Stimulated activated CD4-positive, alpha-beta T cell treated with anti-CD3 and anti-CD28 coated beads, Interleukin-2, amount 100 ng/mL, for 24 hours (primary cell): ENCODE measurements at places on chromosomes 2 and 18.

GRCh38 chr2:143420313-143420712 is 291.1 kb downstream of the ARHGAP15 start:
- DNase-seq = no peak

DNA sequence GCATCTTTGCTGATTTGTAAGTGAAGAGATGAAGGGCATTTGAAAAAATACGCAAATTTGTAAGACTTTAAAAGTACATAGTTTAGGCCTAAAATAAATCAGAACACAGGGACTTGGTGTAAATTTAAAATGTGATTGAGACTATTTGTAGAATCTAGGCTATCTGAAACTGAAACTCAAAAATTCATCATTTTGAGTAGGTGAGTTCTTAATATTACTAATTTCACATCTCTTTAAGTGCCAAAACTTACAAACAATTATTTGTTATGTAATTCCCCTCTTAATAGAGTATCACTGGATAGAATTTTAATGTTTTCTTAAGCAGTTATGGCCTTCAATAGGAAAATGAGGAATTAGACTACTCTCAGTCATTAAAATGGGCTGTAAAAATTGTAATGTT is 14.0 kb upstream of the HRH4 start:
- DNase-seq = no peak

DNA sequence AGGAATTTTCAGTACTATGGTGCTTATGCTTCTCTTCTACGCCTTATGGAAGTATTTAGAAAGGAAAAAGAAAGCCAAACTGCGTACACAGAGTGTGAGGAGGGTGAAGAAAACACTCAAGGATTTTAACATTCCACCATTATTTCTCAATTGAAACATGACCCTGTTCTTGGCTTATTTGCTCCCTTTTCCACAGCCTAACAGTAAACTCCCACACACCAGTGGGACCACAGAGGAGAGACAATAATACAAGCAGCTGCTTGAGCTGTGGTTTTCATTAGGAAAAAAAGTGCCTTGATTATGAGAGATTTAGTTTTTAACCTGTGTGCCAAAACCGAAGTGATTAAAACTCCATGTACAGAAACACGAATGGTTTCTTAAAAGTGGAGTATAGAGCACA is 134.3 kb downstream of the MEP1B start:
- DNase-seq = no peak

DNA sequence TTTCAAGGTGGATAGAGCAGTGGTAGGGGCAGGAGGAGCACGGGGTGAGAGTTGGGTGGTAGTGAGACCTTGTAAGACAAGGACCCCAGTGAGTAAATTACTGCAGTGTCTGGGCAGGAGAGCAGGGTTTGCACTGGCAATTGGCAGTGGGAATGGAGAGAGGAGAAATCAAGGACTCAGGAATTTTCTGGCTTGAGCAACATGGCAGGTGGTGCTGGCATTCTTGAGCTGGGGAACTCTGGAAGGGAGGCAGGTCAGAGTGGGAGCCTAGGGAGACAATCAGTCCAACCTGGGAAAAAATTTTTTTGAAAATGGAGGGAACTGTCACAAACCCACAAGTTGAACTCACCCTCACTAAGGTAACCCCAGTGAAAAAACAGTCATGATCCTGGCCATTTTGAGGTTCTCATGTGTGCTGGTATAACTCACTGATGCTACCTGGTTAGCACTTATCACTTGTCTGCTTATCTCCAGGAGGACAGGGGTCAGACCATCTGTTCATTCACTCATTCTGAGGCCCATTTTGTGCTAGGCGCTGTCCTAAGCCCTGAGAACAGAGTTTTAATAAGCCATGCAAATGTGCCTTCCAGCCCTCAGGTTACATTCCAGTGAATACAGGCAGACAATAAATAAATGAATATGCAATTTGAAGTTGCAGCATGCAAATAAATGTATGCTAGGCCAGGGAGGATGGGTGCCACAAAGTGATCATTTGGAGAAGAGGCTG is 92.2 kb upstream of the SEC11C start:
- DNase-seq = no peak

GRCh38 chr18:10847408-10847790 is 302.0 kb downstream of the PIEZO2 start:
- no peak for DNase-seq

DNA sequence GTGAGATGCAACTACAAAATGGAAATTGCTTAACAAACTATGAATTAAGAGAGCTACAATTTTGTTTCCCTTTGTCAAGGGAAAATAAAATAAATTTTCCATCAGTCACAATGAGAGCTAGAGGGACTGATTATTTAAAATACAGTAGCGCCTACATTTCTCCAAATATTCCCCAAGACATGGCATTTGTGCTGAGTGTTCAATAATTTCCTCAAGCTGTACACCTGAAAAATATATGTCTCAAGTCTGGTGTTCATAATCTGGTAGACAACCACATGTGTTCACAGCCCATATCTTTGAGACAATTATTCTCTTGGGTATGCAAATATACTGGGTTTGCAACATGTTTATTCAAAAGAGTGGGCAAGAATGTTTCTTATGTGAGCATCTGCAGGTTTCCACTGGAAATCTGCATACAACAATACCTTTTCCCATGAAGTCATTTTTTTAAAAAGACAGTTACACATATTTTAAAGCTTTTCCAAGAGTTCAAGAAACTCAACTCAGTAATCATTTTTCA is 240.1 kb upstream of the VRK2 start:
- no peak for DNase-seq

DNA sequence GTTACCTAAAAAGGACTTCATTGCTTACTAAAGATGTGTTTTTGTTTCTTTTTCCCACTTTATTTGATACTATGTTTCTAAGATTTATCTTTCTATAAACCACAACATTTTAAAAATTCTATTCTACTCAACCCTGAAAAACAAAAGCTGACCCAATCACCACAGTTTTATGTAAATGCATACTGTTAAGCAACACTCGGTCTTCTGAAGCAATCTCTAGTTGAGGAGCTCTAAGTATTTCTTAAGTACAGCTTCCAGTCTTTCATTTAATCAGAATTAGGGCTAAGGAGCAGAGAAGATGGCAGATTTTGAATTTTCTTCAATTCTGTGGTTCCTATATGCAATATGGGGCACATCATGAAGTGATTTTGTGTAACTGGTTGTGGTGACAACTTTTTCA is 72.2 kb upstream of the SLC4A10 start:
- no peak for DNase-seq

DNA sequence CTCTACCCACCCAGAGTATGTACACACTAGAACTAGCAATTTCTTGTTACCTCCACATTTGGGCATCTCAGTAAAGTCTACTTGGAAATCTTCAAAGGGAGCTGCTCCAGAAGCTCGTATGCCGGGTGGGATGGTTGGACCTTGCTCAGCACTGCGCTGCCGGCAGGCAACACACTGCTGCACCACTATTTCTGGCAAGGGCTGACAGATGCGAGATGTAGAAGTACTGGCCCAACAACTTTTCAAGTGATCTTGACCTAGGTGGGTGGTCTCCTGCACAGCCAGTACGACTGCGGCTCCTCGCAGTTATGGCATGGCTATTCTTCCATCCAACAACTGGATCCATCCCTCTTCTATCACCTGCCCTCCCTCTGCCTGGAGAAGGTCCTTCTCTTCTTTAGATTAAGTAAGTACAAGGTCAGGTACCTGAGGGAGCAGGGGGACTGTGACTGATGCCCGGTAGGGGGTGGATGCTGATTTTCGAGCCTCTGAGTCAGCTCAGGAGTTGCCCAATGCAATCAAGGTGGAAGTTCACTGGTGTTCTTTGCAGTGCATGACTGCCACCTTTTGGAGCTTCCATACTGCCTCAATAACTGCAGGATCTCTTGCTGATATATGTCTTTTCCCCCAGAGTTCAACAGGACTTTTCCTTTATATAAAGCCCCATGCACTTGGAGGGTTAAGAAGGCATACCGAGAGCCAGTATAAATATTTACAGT is 100.4 kb upstream of the SLC1A4 start:
- DNase-seq = no peak

- DNase-seq = no peak
Observed at GRCh38 chr2:25071966-25072365, 30.1 kb downstream of the EFR3B start.

DNA sequence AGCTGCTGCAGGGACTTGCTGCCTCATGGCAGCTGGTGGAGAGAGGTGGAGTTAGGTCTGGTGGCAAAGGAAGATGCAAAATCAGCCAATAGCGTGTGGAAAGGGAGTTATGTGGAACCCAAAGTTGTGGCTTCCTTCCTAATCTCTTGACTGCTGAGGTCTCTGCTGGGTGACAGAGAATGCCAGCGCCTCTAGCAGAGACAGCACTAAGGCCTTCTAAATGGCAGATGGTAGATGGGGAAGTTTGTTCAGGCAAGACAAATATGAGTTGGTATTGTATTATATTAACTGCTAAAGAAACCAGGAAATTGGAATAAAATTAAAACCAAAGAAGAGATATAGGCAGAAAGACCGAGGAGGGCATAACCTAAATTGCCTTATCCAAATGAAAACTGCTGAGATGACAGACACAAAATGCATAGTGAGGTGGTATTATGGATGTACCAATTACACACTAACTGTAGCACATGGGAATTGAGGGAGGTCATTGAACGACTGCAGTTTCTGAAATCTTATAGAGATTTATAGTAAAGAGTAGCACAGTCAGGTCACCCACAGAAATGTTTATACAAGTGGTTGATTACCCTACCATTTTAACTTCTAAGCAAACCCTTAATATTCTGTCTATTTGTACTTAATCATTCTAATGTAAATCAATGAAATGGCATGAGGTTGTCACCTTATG is 246.6 kb upstream of the SESTD1 start:
- DNase-seq = no peak

DNA sequence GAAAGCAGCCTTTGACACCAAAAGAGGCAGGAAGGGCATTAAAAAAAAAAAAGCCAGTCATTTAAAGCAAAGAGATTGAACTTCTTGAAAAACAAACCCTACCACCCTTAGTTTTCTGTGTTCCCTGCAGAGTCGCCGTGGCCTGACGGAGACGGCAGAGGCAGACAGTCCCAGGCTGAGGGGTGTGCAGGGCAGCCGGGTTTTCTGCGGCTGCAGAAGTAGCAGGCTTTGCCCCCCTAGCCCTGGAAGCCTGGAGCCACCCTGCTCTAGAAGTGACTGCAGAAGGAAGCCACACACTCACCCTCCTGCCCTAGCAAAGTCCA is 2.8 kb downstream of the INPP5D start:
- DNase-seq = no peak

DNA sequence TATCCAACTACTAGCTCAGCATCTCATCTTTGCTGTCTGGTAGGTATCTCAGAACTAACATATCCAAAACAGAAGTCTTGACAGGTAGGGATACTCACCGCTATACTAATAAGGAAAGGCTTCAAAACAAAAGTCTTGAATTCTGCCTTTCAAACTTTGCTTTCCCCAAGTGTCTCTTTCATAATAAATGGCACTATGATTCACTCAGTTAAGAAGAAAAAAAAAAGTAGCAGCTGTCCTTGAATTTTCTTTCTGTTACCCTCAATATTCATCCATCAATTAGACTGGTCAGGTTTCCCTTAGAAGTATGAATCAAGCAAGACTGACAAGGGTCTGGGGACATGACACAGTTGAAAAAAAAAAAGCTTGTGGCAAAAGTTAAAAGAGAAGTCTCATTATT is 175.1 kb downstream of the GULP1 start:
- no peak for DNase-seq

GRCh38 chr2:97267411-97268074 is 154.6 kb downstream of the ANKRD36 start:
- peak; percentile 2 for DNase-seq

- DNase-seq = no peak
Observed at GRCh38 chr2:126846241-126846640, 52.4 kb upstream of the TEX51 start.

GRCh38 chr2:131063501-131064283 is 29.6 kb downstream of the FAM168B start:
- no peak for DNase-seq

- DNase-seq = no peak
Observed at GRCh38 chr2:232342635-232343565, 35.7 kb upstream of the ALPP start.

DNA sequence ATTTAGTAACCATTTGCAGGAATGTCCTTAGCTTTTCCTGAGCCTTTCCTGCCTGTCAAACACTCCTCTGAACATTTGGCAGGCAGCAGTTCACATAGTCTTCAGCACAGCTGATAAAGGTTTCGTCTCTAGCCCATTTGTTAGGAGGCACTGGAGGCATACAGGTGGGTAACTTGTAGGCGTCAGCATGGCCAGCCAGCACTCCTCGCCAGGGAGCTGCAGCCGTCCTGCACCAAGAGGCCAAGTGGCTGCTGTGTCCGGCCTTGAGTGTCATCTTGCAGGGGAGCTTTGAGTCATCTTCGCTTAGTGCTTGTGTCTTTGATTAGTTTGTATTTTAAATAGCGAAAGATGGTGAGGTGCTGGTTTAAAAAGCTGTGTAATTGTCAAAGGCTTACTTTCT is 120.3 kb upstream of the NFATC1 start:
- DNase-seq = no peak
